ENCODE measurements at places on chromosomes 7 and 10.

- DNase-seq, result no peak
These were observed 92.5 kb downstream of the KMT2E start for GRCh38 chr7:105106473-105106872.

DNA sequence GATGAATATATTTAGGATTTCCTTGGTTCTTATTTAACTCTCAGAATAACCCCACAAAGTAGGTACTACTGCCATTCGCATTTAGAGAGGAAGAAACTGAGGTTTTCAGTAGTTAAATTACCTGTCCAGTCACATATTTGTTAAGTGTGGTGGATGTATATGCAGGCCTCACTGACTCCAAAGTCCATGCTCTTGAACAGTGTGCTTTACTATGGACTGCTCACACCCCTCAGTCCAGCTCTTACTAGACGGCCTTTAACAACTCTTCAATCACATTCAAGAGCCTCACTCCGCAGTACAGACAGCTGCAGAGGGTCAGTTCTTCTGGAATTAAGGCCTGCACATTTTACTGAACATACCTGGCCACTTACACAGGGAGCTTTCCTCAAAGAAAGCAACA is 36.2 kb downstream of the ZNF248 start:
- no peak for DNase-seq

- DNase-seq, result peak; percentile 73
These were observed 54.6 kb downstream of the EEPD1 start for GRCh38 chr7:36207451-36208291.

GRCh38 chr7:29290829-29291228 is 96.3 kb downstream of the CHN2 start:
- DNase-seq, result no peak

DNA sequence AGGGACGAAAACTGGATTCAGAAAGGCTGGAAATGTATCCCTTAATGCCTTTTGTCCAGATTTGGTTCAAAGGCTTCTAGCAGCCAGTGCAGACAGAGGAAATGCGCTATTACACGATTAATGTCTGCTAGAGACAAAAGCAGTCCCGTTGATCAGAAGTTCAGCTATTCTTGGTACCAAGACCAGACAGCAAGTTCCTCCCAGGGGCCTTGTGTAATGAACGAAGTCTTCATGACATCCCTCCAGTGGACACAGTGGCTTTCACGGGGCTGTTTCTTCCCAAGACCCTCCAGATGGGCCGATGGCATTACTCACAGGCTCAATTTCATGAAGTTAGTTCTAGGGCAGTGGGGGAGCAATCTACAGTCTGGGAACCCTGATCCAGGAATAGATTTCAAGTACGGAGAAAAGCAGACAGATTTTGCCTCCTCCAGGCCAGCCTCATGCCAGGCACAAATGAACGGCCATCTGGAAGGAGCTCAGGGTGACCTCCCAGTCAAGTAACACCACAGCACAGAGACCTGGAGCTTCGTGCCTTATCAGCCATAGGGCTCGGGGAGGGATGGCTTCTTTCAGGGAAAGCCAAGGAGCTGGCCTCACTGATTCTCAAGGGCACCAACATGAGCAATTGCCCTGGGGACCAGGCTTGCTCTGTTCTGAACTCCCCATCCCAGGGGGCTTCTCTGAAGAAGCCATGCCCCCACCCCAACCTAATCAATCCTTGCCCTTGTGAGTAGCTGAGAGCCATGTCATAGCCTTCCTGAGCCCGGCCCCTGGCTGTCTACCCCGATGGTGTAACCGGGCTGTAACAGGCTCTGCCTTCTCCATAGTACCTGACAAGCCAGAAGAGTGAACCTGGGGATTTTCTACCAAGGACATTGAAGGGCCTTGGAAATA is 101.1 kb downstream of the PRKAG2 start:
- no peak for DNase-seq

GRCh38 chr7:151731022-151731441 is 145.9 kb downstream of the PRKAG2 start:
- no peak for DNase-seq

DNA sequence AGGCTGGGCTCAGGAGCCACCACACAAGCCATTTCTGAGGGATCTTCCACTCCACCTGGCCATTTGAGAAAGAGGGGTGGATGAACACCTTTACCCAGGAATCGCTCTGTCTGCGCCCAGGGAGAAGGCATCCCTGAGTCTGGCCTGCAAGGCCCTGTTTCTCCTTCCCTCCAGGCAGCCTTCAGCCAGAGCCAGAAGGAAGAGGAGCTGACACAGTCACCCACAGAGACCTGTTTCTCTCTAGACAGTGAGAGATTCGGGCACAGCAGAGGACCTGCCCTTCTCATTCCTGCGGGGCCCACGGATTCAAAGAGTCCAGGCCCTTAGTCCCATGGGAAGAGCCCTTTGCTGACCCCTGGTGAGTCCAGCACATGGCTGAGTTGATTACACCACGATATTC is 127.5 kb upstream of the TNS3 start:
- no peak for DNase-seq

DNA sequence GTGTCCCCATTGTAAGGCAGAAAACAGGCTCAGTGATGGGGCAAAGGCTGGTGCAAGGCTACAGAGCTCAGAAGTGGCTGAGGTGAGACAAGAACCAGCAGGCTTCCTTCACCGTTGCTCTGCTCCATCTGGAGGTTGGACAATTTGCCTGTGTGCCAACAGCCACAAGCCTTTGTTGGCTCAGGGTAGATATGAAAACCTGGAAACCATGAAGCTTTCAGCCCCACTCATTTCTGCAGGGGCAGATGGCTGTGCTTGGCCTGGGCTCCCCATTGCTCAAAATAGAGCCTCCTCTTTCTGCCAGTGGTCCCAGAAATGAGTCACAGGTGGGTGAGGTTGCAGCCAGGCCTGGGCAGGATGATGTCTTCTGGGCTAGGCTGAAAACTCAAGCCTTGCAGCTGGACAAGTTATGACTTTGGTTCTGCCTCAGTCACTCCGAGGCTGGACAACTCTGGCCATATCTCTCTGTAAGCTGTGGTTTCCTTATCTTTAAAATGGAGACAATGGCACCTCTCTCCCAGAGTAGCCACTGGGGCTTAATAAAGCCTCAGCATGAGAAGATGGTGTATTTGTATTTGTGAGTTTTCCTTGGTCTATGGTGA is 12.2 kb upstream of the ZNF273 start:
- DNase-seq, result no peak

GRCh38 chr7:150323682-150324372 is 482 bp upstream of the ACTR3C start:
- no peak for DNase-seq

DNA sequence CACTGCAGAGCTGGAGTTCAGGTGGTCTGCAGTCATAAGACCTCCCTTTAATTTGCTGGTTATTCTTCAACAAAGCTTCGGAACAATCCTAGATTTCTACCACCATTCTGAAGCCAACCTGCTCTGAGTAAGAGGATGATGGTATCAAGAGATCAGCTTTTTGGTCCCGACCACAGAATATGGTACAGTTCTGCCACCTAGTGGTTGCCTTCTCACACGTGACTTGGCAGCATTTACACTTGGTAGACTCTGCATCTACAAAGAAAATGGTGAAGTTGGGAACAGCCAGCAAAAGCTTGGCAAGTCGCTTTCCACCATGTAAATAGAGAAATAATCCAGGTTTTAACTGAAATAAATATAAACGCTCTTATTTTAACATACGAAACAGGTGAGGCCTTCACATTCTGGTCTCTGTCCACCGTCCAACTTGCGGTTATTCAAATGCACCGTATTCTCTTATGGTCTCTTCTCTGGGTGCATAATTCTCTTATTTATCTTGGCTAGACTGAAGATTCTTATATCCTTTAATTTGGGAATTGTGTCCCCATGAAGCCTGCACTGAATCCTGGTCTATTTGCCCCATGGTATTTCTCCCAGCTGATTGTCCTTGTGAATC is 173.9 kb upstream of the GRM3 start:
- peak; percentile 34 for DNase-seq

DNA sequence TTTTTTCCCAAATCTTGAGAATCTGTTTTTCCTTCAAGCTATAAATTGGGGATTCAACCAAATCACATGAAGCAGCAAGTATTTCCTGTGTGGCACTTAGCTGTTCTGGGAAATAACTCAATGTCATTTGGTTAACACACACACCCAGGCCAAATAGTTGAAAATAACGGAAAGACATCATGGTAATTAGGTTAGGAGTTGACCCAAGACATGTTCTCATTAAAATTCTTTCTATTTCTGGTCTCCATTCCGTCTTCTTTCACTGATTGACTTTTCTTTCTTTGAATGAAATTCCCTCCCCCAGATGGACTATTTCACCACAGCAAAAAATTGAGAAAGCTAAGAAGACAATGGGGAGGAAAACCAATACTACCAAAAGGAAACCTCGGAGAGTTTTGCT is 30.5 kb downstream of the NRP1 start:
- DNase-seq, result no peak

GRCh38 chr10:113178771-113179170 is 228.7 kb downstream of the TCF7L2 start:
- no peak for DNase-seq

DNA sequence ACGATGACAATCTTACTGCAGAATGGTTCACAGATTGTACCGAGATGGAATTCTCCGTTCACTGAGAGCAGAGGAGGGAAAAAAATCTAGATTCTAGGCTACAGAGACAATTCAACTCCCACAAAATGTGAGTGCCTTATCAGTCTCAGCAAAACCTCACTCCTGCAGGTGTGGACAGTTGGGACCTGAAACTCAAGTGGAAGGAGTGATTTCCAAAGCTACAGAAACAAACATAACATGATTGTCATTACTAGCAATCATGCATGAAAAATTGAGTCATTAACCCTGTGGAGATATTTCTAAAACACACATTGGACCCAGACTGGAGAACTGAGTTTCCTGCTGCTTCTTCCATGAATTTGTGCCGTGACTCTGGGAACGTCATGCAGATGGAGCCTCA is 70.3 kb downstream of the CALML3 start:
- no peak for DNase-seq

GRCh38 chr10:21329995-21330627 is 195.4 kb downstream of the SKIDA1 start:
- DNase-seq, result no peak

DNA sequence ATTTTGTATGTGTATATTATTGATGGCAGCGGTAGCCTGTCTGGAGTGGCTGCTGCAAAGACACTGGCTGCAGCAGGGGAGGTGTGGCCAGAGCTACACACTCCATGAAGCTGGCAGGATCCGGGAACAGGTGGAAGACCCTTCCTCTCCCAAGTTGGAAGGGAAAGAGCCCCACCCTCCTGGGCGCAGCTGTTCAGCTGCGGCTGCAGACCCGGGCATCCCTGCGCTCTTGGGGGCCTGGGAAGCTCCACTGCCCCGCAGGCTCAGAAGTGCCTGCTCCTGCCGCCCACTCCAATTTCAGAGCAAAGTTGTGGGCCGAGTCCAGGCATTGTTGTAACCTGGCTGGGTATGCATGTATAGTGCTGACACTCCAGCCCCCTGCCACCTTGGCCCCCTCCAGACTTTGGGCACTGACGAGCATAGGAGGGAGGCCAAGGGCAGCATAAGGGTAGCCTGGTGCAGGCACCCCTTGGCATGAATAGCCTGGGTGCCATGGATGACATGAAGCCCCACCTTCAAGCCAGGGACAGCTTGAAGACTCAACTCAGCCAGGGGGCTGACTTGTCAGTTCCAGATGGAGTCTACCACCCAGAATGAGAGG is 90.7 kb upstream of the TMEM168 start:
- no peak for DNase-seq

GRCh38 chr7:55472928-55473725 is 99.2 kb downstream of the VOPP1 start:
- no peak for DNase-seq

- no peak for DNase-seq
These were observed 54.8 kb upstream of the ECHDC3 start for GRCh38 chr10:11687357-11687771.

DNA sequence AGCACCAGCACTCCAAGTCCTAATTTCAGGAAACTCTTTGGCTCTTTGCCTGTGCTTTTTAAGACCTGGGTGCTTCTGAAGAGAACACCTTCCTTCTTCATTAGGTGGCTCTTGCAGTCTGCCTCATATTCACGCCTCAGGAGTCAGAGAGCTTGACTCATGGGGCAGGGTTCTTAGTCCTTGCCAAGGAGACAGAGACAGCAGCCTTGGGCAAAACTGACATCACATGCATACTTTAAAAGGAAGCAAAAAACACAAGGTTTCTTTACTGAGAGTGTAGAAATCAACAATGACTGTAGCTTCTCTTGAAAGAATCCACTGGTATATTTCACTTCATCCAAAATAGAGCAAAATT is 780.6 kb downstream of the INHBA start:
- DNase-seq, result peak; percentile 24
